ENCODE measurements at places on chromosomes 11 and 22. TPM values are rescaled to one million over a fixed set of nuclear protein-coding genes. Genes with fewer than 3 reads are reported as not detected.

BRSK2 gene
- 0.26 TPM for total RNA-seq

HOATZ gene
- not detected for total RNA-seq

OR10A6 gene
- not detected for total RNA-seq

LIPT2 gene
- 2.1 TPM for total RNA-seq

SNRPD3 gene
- 64.5 TPM for total RNA-seq

TP53I11 gene
- total RNA-seq = 110 TPM

RBMXL2 gene
- total RNA-seq = not detected

DEUP1 gene
- not detected for total RNA-seq

MIOX gene
- total RNA-seq = not detected

FIBIN gene
- 27.3 TPM for total RNA-seq

RTN4R gene
- 9.8 TPM for total RNA-seq

MPEG1 gene
- total RNA-seq = 34.1 TPM

LMO1 gene
- total RNA-seq = not detected

DNA sequence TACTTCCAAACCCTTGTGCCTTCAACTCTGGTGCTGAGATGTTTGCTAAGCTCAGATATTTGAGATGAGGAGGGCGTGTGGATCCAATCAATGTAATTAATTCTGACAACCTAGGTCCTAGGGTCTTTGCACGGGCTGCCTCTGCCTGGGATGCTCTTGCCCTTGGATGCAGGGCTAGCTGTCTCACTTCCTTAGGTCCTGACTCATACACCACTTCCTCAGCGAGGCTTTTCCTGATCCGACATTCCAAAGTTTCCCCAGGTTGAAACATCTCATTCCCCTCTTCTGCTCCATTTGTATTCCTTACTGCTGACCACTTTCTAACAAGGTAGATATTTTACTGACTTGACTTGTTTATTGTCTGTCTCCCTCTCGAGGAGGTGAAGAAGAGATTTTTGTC, 43.0 kb upstream of the NTM start:
- H3K4me1 ChIP-seq = no peaks in the 10 kb centered on the region
- H3K27me3 ChIP-seq = no peaks in the 10 kb centered on the region
- H3K36me3 ChIP-seq = no peaks in the 10 kb centered on the region
- no peak overlapping the region for H3K27ac ChIP-seq

DNA sequence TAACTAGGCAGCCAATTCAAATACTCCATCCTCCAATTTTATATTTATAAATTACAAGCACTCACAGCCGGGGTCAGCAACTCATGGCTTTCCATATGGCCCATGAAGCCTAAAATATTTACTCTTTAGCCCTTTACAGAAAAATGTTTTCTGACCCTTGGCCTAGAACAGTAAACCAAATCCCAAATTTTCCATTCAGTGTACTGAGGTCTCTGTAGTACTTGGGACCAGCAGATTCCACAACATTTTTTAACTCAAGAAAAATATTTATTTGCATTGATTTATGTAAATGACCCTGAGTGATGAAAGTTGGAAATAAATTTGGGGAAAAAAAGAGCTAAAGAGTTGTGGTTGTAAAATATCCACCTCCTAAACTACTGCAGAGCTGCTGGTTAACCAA, 82.6 kb downstream of the SLC1A2 start:
- no peak overlapping the region for H3K4me3 ChIP-seq
- no peak for DNase-seq
- no peaks in the 10 kb centered on the region for H3K4me1 ChIP-seq
- H3K27me3 ChIP-seq = no peaks in the 10 kb centered on the region
- no peaks in the 10 kb centered on the region for H3K36me3 ChIP-seq

GRCh38 chr22:11628651-11629511, 3899.1 kb upstream of the OR11H1 start:
- H3K36me3 ChIP-seq = no peaks in the 10 kb centered on the region
- DNase-seq = peak; percentile 66

DNA sequence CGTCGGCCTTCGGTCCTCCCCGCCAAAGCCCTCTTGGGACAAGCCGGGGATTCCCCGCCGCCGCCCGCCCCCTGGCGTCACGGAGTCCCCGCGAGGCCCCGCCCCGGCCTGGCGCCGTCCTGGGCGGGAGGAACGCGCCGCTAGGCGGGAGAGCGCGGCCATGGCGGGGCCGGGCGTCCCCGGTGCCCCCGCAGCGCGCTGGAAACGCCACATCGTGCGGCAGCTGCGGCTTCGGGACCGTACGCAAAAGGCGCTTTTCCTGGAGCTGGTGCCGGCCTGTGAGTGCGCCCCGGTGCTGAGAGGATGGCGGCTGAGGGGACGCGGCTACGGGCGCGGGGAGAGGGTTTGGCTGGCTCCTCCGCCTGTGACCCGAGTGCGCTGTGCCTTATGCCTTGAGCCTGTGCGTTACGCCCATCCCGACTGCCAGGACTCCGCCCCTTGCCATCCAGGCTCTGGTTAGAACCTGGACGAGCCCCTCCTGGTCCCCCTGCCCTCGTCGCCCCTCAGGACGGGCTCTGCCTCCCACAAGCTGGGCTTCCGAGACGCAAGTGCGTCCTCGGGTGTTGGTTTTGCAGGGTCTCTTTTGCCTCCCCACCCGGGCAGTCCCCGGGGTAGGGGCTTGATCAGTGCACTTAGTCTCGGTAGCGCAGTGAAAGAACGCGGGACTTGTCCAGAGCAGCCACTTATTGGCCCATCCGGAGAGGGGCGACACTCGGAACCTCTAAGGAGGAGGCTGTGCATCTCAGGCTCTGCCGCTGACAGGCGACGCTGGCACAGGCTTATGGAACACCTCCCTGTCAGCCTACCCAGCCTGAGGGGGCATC, at the start of gene ATG16L2:
TSS of gene ATG16L2 (plus strand) at position 126 of the 824 bp plus-strand sequence. CDS start at position 161, 35 bp downstream.
- H3K27ac ChIP-seq = peak within 1 kb of the TSS; percentile 99
- H3K4me1 ChIP-seq = peaks cover 30% of the 10 kb centered on the region
- peak within 1 kb of the TSS; percentile 94 for H3K4me3 ChIP-seq

DNA sequence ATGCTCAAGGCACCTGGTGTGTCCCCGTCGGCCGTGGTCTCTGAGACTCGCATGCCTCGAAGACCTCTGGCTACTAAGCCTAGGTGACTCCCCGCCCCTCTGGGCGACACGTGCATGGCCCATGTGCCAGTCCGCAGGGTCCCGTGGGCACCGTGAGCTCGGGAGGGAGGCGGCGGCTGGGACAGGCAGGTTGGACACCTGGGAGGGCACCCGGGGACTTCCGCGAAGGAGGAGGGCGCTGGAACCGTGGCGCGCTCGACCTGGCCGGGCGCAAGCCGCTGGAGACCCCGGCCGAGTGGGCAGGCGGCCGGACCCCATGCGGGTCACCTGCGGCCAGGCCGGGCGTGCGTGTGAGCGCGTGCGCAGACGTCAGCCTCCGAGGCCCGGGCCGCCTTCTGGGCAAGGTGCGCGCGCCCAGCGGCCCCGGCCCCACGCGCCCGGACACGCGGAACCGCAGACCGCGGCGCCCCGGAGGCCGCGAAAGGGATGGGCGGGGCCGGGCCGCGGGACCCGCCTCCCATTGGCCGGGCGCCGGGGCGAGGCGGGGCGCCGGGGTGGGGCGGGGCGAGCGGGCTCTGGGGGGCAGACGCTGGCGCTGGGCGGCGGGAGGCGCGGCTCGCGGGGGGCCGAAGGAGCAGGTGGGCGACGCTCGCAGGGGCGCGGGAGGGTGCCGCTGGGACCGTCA, 579 bp upstream of the RASD2 start:
- no peaks in the 10 kb centered on the region for H3K36me3 ChIP-seq
- peaks cover 12% of the 10 kb centered on the region for H3K4me1 ChIP-seq
- H3K27ac ChIP-seq = no peak overlapping the region
- peak overlapping the region; percentile 56 for H3K4me3 ChIP-seq

DNA sequence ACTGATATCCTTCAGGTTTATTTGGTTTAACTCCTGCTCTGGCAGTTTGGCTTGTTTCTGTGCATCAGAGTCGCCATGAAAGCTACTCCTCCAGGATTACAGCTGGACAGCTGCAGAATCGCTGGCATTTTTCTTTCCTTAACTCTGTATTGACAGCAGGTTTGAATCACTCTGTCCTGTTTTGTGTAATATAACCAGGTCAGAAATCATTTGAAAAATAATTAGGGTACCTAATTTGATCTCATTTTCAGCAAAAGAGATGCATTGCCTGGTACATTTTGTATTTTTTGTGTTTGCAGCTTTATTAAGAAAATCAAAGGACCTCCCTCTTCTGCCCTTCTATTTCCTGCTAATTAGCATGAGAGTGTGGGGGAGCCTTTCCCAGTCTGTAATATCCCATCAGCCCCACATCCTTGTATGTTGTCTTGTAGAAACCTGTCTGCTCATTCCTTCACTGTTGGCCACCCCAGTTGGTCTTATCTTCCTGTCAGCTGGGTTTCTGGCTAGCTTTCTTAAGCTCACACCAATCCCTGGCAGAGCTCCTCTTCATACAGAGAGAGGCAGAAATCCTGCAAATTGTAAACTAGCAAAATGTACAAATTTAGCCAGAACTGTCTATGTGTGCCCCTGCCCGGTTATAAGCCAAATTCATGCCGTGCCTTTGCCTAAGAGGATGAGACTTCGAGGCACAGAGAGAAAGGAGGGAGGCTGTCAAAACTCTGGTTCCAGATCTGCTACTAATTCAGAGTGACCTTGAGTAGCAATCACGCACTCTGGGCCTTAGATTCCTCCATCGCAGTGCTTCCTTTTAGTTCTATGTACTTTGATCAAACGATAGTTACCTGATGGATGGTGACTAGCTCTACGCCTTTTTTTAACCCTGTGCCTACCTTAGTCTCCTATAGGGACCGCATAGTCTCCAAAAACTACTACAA, 200.6 kb downstream of the NAV2 start:
- H3K4me1 ChIP-seq = peaks cover 12% of the 10 kb centered on the region
- no peak overlapping the region for H3K27ac ChIP-seq
- no peaks in the 10 kb centered on the region for H3K36me3 ChIP-seq
- no peak for DNase-seq
- H3K27me3 ChIP-seq = no peaks in the 10 kb centered on the region

DNA sequence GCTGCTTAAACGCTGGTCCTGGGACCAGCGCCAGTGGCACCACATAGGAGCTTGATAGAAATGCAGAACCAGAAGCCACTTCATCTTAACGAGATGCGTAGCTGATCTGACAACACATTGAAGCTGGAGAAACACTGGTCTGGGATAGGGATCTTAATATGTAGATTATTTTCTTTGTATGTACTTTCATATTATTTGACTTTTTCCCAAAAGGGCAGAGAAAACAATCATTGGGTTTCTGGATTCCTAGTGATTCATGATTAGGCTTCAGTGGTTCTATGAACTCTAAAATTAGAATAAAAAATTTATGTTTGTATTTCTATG, 12.3 kb downstream of the MPEG1 start:
- H3K36me3 ChIP-seq = peaks cover 70% of the 10 kb centered on the region
- H3K27me3 ChIP-seq = no peaks in the 10 kb centered on the region
- no peak for DNase-seq
- H3K27ac ChIP-seq = no peak overlapping the region
- H3K4me3 ChIP-seq = no peak overlapping the region

DNA sequence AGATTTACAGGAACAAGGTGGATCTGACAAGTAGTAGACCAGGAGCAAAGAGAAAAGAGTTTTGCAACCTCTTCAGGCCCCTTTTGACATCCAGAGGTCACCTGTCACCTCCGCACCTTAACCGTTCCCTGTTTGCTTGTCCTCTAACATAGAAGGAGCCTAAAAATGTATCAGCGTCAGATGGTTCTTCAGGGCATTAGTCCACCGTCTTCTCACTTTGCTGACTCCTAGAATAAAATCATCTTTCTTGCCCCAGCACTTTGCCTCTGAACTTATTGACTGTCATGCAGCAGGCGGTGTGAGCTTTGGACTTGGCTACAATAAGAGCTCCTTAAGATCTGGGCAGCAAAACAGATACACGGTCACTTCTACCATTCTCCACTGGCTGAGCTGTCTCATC, 339.7 kb upstream of the B3GAT1 start:
- no peaks in the 10 kb centered on the region for H3K36me3 ChIP-seq
- no peaks in the 10 kb centered on the region for H3K27me3 ChIP-seq
- H3K4me3 ChIP-seq = no peak overlapping the region
- no peak for DNase-seq
- H3K27ac ChIP-seq = no peak overlapping the region

DNA sequence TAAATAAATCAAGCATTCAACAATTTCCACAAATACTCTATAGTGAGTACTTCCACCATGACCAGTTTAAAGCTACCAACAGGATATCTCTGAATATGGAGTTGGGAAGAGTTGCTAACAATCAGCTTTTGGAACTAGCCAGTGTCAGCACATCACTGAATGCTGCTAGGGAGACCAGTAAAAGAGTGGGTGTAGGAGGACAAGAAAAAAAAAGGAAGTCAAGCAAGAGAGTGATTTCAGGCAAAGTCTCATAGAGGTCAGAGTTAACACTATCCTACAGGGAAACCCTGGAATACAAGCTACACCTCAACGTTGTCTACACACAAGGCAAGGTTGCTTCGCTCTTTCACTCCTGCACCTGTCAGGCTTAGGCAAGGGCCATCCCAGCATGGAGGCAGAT, 24.2 kb downstream of the EIF3F start:
- H3K4me3 ChIP-seq = no peak overlapping the region
- H3K36me3 ChIP-seq = no peaks in the 10 kb centered on the region
- DNase-seq = no peak

DNA sequence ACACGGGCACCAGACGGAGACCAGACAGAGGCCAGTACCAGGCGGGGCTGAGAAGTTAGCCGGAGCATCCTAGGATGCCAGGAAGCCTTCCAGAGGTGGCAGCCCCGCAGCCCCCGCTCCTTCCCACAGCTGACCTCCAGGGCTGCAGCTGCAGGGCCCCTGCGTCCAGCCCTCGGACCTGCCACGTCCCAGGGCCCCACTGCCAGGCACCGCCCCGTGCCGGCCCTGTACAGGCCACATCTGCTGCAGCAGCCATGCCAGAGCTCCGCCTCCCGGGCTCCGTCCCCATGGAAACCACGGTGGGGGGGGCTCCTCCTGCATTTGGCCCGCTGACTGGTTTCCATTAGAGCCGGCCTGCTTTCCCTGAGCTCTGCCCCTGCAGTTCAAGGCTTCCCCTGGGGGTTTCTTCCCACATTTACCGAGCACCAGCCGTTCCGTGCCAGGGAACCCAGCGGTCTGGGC, 62.5 kb upstream of the PPARA start:
- peaks cover 99% of the 10 kb centered on the region for H3K4me1 ChIP-seq
- H3K27ac ChIP-seq = peak overlapping the region; percentile 98
- no peaks in the 10 kb centered on the region for H3K27me3 ChIP-seq
- H3K36me3 ChIP-seq = peaks cover 54% of the 10 kb centered on the region

GRCh38 chr11:68584097-68584496, 100.2 kb upstream of the GAL start:
- H3K4me3 ChIP-seq = no peak overlapping the region
- no peak overlapping the region for H3K27ac ChIP-seq
- no peaks in the 10 kb centered on the region for H3K27me3 ChIP-seq
- H3K36me3 ChIP-seq = peaks cover 47% of the 10 kb centered on the region

- H3K27me3 ChIP-seq = no peaks in the 10 kb centered on the region
- DNase-seq = no peak
- H3K27ac ChIP-seq = no peak overlapping the region
These were observed 51.5 kb upstream of the GAL start for GRCh38 chr11:68632802-68633201.

- H3K36me3 ChIP-seq = no peaks in the 10 kb centered on the region
- DNase-seq = no peak
- H3K27me3 ChIP-seq = no peaks in the 10 kb centered on the region
- H3K27ac ChIP-seq = no peak overlapping the region
- H3K4me1 ChIP-seq = no peaks in the 10 kb centered on the region
- no peak overlapping the region for H3K4me3 ChIP-seq
These were observed 943.7 kb downstream of the METTL15 start for GRCh38 chr11:29051935-29052334.
